ENCODE measurements at places on chromosomes 2 and 18.

DNA sequence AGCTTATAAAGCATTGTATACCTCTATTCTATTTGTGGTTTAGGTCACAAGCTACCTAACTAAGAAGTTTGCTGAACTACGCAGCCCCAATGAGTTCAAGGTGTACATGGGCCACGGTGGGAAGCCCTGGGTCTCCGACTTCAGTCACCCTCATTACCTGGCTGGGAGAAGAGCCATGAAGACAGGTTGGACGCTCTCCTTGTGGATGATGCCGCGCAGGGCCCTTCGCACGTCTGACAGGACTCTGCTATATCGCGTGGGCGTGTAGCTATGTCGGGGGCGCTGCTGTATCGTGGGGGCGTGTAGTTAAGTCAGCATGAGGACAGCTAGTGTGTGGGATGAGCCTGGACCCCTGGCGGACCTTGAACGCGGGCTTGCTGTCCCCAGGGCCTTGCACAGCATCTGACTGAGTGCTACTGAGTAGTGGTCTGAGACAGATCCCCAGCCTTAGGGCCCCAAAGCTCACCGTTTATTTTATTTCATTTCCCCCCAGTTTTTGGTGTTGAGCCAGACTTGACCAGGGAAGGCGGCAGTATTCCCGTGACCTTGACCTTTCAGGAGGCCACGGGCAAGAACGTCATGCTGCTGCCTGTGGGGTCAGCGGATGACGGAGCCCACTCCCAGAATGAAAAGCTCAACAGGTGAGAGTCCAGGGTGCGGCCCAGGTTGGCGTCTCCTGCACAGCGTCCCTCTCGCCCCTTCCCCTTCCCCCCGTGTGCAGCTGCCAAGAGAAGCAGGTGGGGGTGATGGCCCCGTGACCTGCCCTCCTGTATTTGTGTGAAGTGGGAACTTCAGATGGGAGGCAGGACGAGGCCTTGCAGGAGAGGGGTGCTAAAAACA, 15.6 kb upstream of the CNDP1 start:
- no peak for DNase-seq

DNA sequence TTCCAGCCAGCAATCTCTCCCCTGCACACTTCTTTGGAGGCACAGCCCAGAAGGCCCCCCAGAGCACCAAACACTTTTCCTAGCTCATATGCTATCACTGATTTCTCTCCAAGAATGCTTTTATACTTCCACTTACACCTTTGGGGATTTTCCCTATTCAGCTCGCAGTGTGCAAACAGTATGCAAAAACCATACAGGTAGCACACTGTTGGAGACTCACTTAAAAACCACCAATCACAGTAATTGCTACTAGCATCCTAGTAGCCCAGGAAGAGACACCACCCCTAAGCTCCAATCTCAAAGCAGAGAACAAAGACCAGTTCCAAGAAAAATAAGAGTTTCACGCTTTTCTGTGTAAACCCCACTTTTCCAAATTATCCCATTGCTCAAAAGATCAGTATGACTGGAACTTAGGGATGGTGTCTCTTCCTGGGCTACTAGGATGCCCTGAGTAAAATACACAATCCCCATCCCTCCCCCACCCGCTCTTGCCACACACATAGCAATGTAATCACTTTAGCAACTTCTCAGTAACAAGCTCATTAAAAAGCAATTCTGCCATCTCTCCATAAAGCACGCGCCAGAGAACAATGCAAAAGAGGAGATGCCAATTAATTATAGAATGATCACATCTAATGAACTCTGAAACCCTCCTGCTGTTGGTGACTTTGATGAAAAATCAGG, 43.0 kb downstream of the KLF7 start:
- DNase-seq = peak; percentile 29

DNA sequence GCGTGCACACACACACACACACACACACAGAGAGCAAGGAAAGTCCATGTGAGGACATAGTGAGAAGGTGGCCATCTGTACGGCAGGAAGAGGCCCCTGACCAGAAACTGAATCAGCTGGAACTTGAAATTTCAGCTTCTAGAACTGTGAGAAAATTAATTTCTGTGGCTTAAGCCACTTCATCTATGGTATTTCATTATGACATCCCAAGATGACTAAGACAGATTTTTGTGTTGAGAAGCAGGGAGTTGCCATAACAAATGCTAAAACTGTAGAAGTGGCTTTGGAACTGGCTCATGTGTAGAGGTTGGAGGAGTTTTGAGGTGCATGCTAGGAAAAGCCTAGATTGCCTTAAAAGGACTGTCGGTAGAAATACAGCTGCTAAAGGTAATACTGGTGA, 63.4 kb upstream of the ZBTB7C start:
- no peak for DNase-seq

- DNase-seq = no peak
These were observed 17.7 kb downstream of the ARL5A start for GRCh38 chr2:151810489-151810888.

- no peak for DNase-seq
These were observed 9.4 kb upstream of the RALB start for GRCh38 chr2:120243211-120243610.

DNA sequence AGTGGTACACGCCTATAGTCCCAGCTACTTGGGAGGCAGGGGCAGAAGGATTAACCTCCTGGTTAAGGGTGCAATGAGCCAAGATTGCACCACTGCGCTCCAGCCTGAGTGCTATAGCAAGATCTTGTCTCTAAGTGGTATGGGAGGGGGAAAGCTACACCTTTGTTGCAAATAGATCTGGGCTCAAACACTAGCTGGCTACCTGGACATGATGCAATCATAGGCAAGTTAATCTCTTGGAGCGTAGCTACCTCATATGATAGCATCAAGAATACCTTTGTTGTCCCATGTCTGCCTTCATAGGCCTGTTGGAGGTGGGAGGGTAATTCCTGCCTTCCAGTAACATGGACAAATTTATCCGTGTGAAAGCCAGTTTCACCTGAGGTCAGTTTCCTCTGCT, 15.7 kb downstream of the KLHL29 start:
- DNase-seq = no peak

- DNase-seq = no peak
These were observed 98.8 kb upstream of the RBMS1 start for GRCh38 chr2:160592401-160592800.

DNA sequence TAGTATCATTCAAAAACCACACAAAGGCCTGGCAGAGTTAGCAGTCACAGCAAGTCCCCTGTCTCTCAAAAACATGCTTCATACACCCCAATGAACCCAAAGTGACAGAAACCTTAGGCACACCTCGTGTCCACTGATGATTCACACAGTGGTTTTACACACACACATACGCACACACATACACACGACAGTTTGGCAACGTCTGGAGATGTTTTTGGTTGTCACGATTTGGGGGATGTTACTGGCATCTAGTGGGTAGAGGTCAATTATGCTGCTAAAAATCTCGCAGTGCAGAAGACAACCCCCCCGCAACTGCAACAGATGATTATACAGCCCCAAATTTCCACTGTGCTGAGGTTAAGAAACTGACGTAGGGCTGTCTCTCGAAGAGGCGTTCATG, 72.9 kb upstream of the PARD3B start:
- no peak for DNase-seq

- DNase-seq = no peak
These were observed 1082.9 kb upstream of the CDH2 start for GRCh38 chr18:29259838-29260237.

DNA sequence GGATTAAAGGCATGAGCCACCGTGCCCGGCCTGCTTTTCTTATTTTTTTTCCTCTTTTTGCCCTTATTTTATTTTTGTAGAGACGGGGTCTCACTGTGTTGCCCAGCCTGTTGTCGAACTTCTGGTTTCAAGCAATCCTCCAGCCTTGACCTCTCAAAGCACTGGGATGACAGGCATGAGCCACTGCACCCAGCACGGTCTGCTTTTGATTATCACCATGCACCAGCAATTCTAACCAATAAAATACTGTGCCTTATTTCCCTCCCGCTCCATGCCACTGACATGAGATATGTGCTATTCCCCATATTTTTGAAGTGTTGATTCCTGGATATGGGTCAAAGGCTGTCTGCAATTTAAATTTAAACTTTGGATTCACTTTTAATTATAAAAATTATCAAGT, 42.9 kb downstream of the ACYP2 start:
- DNase-seq = no peak

DNA sequence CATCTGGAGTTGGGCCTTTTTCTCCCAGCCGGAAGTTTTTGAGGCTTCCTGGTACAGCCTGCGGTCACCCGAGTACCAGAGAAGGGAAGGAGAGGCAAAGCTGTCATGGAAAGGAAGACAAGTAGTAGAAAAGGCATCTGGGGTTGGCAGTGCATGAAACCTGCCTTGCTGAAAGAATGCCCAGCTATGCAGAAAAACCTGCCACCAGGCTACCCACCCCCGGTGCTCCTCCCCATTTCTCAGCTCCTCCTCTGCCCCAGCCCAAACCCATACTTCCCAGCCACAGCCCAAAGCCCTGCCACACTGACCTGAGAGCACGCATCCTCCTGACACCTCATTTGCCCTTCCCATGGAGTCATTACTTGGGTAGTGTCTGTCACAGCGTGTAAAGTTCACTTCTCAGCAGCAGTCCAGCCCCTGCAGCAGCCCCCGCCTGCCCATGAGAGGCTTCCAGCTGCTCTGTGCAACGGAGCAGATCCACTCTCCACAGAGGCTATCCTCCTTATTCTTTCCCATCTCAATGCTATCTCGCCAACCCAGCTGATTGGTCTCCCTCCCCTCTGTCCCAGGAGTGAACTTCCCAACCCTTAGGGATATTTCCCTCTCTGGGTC, 40.4 kb upstream of the MAL start:
- no peak for DNase-seq

DNA sequence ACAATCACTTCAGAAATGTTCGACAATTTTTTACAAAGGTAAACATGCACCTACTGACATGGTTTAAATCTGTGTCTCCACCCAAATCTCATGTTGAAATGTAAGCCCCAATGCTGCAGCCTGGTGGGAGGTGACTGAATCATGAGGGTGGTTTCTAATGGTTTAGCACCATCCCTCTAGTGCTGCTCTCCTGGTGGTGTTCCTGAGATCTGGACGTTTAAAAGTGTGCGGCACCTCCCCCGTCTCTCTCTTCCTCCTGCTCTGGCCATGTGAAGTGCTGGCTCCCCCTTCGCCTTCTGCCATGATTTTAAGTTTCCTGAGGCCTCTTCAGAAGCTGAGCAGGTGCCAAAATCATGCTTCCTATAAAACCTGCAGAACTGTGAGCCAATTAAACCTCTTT, 28.3 kb downstream of the MAP3K2 start:
- DNase-seq = no peak

- no peak for DNase-seq
These were observed 142.0 kb downstream of the TSN start for GRCh38 chr2:121897335-121897970.

- DNase-seq = peak; percentile 61
These were observed 62.5 kb downstream of the RRM2 start for GRCh38 chr2:10185046-10185445.

- no peak for DNase-seq
These were observed 4.9 kb downstream of the ADCY3 start for GRCh38 chr2:24915175-24915574.

- DNase-seq = no peak
These were observed 31.9 kb downstream of the GAD1 start for GRCh38 chr2:170848587-170848986.

DNA sequence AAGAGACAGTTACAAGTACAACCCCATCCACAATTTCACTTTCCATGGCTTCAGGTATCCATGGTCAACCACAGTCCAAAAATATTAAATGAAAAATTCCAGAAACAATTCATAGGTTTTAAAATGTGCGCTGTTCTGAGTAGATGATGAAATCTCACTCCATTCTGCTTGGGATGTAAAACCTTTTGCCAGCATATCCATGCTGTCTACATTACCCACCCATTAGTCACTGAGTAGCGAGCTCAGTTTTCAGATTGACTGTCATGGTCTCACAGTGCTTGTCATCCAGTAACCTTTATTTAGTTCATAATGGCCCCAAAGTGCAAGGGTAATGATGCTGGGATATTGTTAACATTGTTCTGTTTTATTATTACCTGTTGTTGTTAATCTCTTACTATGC, 40.5 kb downstream of the SMAD4 start:
- no peak for DNase-seq

DNA sequence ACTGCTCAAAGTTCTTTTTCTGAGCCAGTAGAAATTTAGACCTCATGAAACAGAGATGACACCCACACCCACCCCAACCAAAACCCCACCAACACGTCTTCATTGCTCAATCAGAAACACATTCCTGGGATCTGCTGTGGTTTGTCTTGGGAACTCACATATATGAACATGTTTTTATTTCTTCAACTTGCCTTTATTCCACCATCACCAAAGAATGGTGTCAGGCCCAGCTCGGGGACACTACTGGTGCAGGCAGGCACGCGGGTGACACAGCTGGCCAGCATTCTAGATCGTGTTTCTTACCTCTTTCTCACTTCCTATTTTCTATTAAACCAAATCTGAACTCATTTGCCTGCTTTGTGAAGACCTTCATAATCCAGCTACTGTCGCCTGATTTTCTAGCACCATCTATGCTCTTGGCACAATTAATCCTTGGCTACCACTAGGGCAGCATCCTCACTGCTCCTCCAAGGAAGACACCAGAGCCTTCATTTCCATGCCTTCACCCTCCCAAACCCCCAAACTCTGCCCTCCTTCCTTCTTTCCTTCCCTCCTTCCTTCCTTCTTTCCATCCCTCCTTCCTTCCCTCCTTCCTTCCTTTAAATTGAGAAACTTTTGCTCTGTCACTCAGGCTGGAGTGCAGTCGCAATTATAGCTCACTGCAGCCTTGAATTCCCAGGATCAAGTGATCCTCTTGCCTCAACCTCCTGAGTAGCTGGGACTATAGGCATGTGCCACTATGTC, 157.1 kb downstream of the BCL2 start:
- no peak for DNase-seq

GRCh38 chr2:52035391-52035790, 1003.5 kb upstream of the NRXN1 start:
- DNase-seq = no peak

DNA sequence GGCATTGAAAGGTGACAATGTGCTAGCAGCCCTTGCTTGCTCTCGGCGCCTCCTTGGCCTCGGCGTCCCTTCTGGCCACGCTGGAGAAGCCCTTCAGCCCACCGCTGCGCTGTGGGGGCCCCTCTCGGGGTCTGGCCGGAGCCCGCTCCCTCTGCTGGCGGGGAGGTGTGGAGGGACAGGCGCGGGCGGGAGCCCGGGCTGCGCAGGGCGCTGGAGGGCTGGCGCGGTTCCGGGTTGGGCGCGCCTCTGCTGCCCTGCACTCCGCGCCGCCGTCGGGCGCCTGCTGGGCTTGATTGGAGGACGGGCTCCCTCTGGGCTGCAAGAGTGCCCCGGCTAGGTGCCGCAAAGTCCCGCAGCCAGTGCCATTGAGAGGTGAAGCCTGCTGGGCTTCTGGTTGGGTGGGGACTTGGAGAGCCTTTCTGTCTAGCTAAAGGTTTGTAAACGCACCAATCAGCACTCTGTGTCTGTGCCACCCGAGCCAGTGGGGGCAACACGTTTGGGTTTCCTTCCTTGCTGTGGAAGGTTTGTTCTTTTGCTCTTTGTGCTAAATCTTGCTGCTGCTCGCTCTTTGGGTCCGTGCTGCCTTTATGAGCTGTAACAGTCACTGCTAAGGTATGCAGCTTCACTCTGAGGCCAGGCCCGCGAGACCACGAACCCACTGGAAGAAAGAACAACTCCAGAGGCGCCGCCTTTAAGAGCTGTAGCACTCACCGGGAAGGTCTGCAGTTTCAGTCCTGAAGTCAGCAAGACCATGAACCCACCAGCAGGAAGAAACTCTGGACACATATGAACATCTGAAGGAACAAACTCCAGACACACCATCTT, 14.8 kb upstream of the IMP4 start:
- no peak for DNase-seq

- no peak for DNase-seq
These were observed 78.4 kb upstream of the ARL5A start for GRCh38 chr2:151906633-151906998.

GRCh38 chr2:130251873-130252620, 53.8 kb upstream of the TUBA3E start:
- DNase-seq = peak; percentile 11

- DNase-seq = no peak
These were observed 78.6 kb downstream of the SCG2 start for GRCh38 chr2:223523551-223524001.

All from brain (organoid and tissue), 16 donors.